ENCODE measurements at places on chromosomes 16 and 17.
A peak's percentile ranks its signal among the peaks of the same experiment; 100 is the strongest.

DNA sequence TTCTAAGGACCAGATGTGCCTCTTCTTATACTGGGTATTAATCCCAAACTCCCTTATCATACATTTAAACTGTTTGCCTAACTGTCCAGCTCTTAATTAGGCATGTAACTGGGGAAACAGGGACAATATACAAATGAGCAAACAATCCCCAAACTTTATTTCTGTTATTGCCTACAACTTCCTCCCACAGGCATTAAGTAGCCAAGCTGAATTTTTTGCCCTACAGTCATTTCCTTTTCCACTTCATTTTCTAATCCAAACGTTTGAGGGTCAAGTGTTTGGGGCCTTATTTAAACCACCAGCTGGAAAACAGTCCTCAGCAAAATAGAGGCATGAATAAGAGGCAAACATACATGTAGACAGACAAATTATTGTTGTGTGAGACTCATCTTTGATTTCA, 77.4 kb upstream of the CCL2 start:
- DNase-seq, result no peak

DNA sequence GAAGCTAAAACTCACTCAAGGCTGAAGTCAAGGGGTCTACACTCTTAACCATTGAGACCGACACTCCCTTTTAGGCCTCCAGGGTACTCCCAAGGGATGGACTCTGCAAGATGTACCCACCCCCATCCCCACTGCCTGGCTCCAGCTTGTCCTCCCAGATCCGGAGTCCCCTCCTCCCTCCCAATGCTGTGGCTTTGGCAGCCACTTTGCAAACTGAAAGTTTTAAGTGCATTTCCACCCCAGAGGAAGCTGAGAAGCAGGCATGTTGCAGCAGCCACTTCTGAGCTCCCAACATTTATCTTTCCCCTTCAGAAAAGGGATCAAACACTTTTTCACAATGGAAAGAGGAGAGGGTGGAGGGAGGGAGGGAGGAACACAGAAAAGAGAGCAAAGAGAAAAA, 115.2 kb downstream of the COPRS start:
- DNase-seq, result no peak

GRCh38 chr17:17315142-17315821, 12.1 kb downstream of the NT5M start:
- DNase-seq, result no peak

DNA sequence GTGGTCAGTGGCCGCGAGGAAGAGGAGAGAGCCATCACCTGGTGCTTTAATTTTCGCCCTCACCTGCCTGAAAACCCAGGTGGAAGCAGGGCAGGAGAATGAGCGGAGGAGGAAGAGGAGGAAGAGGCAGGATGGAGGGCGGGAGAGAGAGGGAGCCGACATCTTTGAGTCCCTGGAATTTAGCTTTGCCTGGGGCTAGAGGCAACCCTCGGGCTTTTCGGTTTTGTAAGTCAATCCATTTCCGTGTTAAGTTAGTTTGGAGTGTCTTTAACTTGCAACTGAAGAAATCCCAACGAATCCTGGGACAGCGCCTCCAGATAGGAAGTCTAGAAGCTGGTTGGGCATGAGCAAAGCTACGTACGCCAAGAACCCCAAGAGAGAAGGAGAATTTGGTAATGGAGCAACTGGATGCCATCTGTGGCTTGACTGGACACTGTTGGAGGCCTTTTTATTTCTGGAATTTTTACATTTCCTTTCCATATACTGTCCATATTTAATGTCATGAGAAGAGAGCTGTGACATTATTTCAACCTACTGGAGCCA, 36.9 kb upstream of the ATP2A3 start:
- DNase-seq, result no peak

- DNase-seq, result no peak
Measured at GRCh38 chr16:1584926-1585484, 26.9 kb downstream of the IFT140 start.

GRCh38 chr17:62763891-62764600, 44.1 kb downstream of the MARCHF10 start:
- DNase-seq, result no peak

DNA sequence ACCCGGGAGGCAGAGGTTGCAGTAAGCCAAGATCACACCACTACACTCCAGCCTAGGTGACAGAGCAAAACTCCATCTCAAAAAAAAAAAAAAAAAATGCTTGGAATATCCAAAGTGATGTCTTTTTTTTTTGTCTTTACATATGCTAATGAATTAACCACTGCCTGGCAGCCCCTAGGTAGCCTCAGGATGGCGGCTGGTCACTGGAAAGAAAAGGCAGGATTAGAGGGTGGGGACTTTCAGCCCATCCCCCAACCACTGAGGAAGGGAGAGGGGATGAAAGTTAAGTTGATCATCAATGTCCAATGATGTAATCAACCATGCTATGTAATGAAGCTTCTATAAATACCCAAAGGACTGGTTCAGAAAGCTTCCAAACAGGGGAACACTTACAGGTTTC, 26.8 kb downstream of the RNF157 start:
- DNase-seq, result no peak

DNA sequence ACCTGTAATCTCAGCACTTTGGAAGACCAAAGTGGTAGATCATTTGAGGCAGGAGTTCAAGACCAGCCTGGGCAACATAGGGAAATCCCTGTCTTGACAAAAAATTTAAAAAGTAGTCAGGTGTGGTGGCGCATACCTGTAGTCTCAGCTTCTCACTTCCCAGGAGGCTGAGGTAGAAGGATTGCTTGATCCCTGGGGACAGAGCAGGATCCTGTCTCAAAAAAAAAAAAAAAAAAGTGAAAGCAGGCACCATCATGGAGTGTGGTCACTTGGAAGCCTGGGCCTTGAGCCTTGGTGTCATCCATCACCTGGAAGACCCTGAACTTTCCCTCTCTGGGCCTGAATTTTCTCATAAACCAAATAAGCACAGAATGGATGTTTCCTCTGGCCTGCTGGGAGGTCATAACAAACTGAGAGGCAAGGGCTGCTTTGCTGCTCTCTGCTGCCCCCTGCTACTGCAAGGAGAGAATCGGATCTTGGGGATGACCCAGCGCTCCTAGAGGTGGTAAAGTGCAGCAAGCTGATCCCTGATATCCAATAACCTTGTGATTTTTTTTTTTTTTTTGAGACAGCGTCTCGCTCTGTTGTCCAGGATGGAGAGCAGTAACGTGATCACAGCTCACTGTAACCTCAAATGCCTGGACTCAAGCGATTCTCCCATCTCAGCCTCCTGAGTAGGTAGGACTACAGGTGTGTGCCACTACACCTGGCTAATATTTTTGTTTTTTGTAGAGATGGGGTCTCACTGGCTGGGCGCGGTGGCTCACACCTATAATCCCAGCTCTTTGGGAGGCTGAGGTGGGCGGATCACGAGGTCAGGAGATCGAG, 75.9 kb upstream of the RNU2-1 start:
- DNase-seq, result peak; percentile 55

GRCh38 chr17:10327640-10328039, 45.2 kb downstream of the MYH13 start:
- peak; percentile 69 for DNase-seq

- no peak for DNase-seq
Measured at GRCh38 chr16:79137426-79137939, 463.1 kb downstream of the MAF start.

- DNase-seq, result no peak
Measured at GRCh38 chr16:68374961-68375660, 64.3 kb downstream of the PRMT7 start.

- no peak for DNase-seq
Measured at GRCh38 chr17:2232244-2232638, 71.3 kb downstream of the SMG6 start.

DNA sequence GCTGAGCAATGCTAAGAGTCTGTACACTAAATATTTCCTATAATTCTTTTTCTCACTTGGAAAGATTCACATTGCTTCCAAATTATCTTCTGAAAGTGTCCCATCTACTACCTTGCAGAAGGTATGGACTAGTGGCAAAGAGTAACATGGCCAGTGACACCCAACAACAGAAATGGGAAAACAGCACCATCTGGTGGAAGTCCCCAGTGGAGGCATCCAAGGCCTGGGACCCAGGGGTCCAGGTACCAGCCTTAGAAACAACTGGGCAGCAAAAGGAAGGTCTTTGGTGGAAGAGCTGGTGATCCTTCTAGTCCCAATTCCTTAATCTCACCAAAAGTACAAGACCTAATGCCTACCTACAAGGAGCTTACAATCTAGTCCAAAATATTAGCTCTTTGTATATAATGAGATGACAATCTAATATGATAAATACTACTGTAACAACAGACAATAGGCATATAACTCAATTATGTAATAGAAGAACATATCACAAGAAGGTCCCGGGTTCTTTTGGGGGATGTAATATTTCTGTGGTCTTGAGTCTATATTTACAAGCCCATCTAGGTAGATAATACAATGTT, 55.3 kb downstream of the SKAP1 start:
- DNase-seq, result peak; percentile 48

DNA sequence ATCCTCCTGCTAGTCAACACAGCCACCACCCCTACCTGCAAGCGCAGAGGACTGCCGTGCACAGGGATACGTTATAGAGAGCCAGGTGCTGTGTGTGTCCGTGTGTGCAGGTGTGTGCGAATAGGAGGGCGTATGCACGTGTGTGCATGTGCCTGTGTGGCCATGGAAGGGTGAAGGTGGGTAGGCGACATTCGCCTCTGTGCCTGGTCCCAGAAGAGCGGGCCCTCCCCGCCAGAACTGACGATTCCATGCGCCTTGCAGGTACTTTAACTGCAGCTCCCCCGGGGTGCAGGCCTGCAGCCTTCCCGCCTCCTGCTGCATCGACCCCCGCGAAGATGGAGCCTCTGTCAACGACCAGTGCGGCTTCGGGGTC, 8.7 kb downstream of the PDE6G start:
- DNase-seq, result no peak

- DNase-seq, result no peak
Measured at GRCh38 chr17:66507982-66508760, 205.8 kb downstream of the PRKCA start.

GRCh38 chr17:57143361-57143760, 58.3 kb downstream of the AKAP1 start:
- no peak for DNase-seq

GRCh38 chr17:2453866-2454265, 53.0 kb upstream of the MNT start:
- no peak for DNase-seq

Data from B cell (primary cell).